ENCODE measurements at places on chromosomes 7 and 10. TPM values are rescaled to one million over a fixed set of nuclear protein-coding genes. Genes with fewer than 3 reads are reported as not detected.

Gene CASD1
- 16.8 TPM for total RNA-seq

Gene TMEM229A
- not detected for total RNA-seq

Gene RPP30
- 31.4 TPM for total RNA-seq

- no peak for DNase-seq
Observed at GRCh38 chr10:11578802-11579255, 32.6 kb downstream of the USP6NL start.

DNA sequence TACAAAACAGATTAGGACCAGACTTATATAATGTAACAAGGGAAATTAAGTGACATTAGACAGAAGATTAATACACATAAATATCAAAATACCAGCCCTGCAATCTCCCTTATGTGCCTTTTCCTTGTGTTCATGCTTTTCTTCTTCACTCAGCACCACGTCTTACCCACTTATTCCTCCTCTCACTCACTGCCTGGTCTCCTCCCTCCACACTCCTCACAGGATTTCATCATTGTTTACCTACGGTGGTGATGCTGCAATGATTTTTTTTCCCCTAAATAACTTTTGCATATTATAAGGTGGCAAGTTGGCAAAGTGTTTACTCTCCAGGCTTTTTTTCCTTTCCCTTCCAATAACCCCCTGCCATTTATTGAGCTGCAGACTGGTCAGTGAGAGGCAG is 203.2 kb downstream of the PCLO start:
- DNase-seq, result no peak

DNA sequence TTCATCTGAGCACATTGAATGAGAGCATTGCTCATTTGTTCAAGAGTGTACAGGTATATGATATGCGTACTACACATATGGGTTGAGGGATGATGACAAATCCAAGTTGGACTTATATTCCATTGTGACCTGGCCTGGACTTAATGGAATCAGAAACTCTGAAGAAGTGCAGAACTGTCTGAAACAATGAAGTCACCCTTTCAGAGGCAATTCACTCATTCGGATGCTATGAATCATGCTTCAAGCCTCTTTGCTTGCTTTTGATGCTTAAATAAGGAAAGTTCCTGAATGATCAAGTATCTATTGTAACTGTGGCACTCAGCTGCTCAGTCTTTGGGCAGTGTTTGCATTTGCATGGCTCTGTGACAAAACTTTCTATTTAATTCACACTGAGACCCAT is 93.4 kb downstream of the ZNF365 start:
- DNase-seq, result no peak

GRCh38 chr10:97063983-97064837 is 121.5 kb downstream of the SLIT1 start:
- no peak for DNase-seq

DNA sequence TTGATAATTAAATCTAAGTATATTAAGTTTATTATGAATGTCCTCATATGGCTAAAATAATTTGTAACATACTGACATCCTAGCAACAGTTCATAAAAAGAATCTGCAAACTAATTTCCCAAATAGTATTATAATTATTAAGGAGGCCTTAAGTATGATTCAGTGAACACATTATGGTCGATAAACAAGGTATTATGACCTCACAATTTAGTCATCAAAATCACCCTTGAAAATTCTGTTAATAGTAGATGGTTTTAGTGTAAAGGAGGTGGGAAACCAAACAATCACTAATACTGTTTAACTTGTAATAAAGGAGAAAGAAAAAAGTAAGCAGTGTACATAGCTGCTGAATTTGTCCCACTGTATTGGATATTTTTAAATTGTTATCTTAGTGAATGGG is 2.1 kb downstream of the ETV1 start:
- no peak for DNase-seq

DNA sequence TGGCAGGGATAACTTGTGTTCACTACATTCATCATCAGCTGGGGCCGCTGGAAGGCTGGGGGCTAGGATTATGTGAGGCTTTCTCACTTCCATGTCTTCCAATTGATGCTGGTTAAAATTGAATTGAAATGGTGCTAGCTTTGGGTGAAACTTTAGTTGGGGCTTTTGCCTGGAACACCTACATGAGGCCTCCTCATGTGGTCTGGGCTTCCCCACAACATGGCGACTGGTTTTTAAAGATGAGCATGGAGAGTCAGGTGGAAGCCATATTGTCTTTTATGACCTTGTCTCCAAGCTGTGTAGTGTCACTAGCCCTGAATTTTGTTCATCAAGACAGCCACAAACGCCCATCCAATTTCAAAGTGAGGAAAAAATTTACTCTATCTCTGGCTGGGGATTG is 1033.9 kb downstream of the TYW1 start:
- no peak for DNase-seq

- DNase-seq, result no peak
Observed at GRCh38 chr7:111364413-111364812, 197.9 kb downstream of the IMMP2L start.

GRCh38 chr10:71220689-71221540 is 8.5 kb downstream of the UNC5B start:
- no peak for DNase-seq

GRCh38 chr10:72459301-72459700 is 104.6 kb upstream of the DNAJB12 start:
- no peak for DNase-seq

- DNase-seq, result no peak
Observed at GRCh38 chr7:136133551-136133950, 156.4 kb upstream of the MTPN start.

DNA sequence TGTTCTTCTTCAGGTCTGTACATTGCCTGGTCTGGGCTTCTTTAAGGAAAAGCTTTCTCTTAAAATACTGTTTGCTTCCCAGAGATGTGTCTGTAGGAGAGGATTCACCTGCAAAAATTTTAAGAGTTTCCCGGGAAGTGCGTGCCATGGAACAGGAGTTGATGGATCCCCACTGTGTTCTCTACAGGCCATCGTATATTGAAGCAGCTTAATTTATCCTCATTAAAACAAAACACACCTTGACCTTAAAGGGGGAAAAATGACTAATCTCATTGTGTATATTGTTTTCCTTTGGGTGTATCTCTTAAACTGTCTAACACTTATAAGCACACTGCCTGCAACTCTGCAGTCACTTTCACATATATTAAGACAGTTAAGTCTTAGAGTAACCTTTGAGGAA is 111.4 kb downstream of the ST7 start:
- DNase-seq, result no peak

- no peak for DNase-seq
Observed at GRCh38 chr7:78493401-78493800, 694.8 kb downstream of the PHTF2 start.

DNA sequence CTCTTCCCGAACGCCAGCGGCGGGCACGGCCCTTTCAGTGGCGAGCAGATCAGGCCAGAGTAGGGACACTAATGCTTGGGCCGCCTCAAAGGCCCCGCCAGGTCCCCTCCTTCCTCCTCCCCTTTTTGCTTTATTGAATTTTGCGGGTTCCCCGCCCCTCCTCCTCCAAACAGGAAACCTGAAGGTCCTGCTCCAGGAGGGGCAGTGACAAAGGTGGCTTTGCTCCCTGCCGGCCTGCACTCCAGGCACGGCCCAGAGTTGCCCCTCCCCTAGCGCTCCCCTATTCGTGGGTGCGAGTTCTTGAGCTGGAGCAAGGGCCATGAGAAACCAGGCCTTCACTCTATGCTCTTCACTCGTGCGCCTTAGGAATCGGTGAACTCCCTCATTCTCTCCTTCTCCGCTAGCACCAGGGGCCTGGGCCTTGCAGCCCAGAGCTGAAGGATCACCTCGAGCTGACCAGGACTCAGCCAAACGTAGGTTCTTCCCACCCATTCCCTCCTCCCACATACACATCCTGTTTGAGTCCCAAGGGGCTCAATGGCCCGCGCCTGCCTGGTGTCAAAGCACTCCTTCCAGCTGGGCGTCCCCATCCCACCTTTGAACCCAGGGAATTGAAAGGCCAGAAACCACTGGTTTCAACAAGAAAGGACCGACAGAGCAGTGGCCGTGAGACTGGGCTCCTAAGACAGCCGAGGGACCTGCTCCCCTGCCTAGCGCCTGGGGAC is 619 bp upstream of the HOXA6 start:
- DNase-seq, result no peak

DNA sequence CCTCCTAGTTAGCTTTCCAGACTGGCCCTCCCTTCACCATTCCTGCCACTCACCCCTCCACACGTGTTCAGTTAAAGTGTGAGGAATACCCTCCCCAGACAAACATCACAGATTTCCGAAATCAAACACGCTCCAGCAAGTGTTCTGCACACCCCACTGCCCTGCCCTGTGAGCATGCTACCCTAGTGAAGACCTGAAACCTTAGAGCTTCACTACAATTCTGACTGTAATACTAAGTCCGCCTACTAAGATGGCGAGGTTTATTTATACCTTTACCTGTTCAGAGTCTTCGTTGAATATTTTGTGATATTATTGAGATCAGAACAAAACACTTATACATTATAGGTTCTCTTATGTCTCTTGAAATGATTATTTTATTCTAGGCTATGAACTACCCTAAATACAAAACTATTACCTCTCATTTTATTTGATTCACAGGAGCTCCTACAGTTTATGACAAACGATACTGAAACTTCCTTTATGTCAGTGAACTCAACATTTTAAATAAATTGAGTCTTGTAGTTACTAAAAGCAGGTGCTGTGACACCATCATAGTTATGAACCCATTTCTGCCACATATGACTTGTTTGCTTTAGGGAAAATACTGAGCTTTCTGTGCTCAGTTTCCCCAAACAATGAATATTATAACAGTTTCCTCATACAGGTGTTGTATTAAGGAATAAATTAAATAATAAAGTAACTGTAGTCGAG is 8.6 kb downstream of the SCIN start:
- DNase-seq, result no peak
